CD4-positive, alpha-beta T cell treated with Interleukin-17A for 4 hours (primary cell): ENCODE measurements at places on chromosomes 4 and X.

GRCh38 chr4:85836588-85837438, 361.9 kb downstream of the ARHGAP24 start:
- DNase-seq, result no peak

GRCh38 chrX:9586992-9587392, 122.1 kb downstream of the TBL1X start:
- DNase-seq, result no peak

DNA sequence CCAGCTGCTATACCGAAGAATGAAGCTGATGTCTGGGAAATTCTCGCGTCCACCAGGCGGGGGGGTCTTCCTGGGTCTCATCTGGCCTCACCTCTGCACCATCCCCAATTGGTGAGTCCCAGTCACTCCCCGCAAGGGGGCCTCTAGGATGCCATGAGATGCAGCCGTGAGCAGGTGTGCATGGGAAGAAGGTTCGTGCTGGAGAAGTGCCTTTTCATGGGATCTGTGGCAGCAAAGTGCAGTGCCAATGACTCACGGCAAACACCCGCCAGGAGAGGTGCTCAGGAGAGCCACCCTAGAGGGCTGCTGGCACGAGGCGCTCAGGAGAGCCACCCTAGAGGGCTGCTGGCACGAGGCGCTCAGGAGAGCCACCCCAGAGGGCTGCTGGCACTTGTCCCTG, 55.1 kb downstream of the CPZ start:
- no peak for DNase-seq

DNA sequence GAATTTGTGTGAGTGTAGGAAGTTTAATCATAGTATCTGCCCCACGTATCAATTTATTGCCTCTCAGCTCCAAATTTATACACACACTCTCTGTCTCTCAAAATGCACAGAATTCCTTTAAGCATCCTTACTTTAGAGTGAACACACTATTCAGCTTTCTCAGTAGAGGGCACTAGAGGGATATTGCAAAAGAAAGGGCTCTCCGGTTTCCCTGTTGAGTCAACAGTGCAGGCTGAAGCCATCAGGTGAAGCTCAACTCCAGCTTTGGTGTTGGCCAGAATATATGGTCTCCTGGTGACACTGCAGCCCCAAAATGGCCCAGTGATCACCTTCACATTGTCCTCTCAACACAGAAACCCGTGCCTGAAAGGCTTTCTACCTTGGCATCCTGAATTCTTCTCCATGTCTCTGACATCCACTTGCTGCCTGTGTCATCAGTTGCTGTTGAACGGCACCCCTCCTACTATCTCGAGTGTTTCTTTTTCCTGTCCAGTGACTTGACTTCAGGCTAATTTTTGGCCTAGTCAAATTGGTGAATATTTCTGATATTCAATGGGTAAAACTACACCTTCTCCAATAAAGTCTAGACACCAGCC, 670.5 kb downstream of the GABRG1 start:
- no peak for DNase-seq

- no peak for DNase-seq
These were observed 30.9 kb upstream of the HHIP start for GRCh38 chr4:144614850-144615585.

- peak; percentile 24 for DNase-seq
These were observed 124.7 kb downstream of the CAMK2D start for GRCh38 chr4:113636877-113637276.

- DNase-seq, result no peak
These were observed 83.0 kb upstream of the TACR3 start for GRCh38 chr4:103802766-103803165.

DNA sequence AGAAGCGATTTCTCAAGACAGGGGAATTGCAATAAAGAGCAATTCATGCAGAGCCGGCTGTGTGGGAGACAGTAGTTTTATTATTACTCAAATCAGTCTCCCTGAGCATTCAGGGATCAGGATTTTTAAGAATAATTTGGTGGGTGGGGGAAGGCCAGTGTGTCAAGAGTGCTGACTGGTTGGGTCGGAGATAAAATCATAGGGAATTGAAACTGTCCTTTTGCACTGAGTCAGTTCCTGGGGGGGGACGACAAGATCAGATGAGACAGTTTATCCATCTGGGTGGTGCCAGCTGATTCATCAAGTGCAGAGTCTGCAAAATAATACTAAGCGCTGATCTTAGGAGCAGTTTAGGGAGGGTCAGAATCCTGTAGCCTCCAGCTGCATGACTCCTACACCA, 502.4 kb downstream of the NLGN4X start:
- DNase-seq, result no peak

- DNase-seq, result peak; percentile 85
These were observed 21.8 kb downstream of the HAUS3 start for GRCh38 chr4:2220016-2220630.

DNA sequence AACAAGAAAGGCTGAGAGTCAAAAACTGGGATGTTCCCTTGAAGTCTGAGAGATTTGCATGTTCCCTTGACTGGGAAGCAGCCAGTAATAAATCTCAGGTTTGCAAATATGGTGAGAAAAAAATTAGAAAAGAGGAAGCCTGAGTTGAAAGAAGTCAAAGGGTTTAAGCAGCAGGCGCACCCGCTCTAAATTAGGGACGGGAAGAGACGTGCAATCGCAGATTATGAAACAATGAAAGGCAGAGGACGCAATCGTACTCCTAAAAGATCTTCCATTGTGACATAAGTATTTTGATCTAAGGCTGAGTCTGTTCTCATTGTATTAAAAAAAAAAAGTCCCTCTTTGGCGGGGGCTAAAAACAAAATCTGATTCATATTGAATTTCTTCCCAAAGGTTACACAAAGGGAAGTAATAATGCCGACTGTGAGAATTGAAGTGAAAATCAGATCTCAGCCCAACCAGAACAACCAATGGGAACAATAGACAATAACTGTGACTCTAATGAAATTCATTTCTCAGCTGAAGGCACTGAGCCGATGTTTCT, 28.2 kb downstream of the SAT1 start:
- no peak for DNase-seq

- DNase-seq, result peak; percentile 58
These were observed 37.5 kb downstream of the PGRMC1 start for GRCh38 chrX:119273420-119274192.

- no peak for DNase-seq
These were observed 722.5 kb upstream of the PRKX start for GRCh38 chrX:4435905-4436304.

DNA sequence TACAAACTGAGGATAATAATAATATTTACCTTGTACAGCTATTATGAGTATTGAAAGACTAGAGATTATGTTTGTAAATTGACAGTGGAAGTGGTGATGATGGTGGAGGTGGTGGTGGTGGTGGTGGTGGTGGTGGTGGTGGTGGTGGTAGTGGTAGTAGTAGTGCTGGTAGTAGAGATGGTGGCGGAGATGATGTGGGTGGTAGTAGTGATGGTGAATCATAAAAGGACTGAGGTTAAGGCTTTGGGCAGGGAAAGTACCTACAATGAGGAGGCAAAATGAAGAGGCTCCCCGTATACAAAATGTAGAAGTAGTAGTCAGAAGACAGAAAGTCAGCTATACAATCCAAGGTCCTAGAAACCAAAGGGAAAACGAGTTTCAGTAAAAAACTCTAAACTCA, 214.1 kb downstream of the BCOR start:
- DNase-seq, result peak; percentile 22

GRCh38 chr4:155609455-155610059, 57.1 kb upstream of the GUCY1A1 start:
- no peak for DNase-seq

GRCh38 chrX:112967341-112967740, 126.7 kb upstream of the AMOT start:
- DNase-seq, result no peak

DNA sequence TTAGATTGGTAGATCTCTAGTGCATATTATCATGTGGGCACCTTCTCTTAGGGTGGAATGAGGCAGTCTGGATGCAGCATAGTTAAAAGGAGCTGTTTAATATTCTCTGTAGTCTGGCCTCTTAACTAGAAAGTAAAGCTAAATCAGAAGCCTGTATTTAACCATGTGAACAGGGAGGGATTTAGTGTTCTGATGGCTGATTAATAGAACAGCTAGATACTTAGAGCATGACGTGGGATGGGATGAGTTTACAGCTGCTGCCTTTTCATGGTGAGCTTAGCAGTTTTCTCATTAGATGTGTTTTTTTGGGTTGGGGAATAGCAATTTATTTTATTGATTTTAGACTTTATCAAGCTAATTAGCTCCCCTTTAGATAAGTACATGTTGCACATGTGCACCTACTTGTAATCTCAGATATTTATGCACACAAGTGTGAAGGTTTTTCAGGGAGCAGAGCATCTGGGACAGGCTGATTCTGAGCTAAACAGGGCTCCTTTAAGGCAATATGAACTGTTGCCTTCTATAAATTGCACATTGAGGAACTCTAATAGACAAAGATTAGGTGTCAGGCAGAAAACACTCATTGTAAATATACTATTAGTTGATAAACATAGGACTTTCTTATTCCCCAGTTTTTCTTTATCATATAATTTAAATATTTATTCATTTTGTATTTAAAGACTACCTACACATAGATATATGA, 34.1 kb downstream of the YIPF6 start:
- no peak for DNase-seq

DNA sequence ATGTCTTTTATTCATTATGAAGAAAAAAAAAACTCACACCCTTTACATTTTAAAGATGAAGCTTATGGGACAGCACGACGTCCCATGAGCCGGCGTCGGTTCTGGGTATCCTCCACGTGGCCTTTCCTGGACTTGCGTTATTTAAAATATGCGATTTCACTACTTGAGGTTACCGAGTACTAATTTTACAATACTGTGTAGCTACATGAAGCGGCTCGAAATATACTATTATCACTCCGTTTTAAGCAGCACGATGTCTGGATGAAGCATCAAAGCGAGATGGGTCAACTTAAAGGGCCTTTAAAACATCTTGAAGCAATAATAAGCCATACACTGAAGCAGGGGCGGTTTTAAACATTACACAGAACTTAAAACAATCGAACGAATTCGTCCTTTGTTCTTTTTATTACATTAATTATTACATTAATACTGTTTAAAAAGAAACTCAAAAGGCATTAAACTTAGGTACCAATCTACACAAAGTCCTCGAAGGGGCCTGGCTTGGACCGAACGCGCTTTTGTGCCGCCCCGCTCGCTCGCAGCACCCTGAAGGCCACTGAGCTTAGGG, 1.4 kb upstream of the KLF3 start:
- DNase-seq, result no peak

GRCh38 chrX:20595928-20596575, 329.3 kb upstream of the RPS6KA3 start:
- DNase-seq, result no peak

GRCh38 chr4:118823471-118823870, 12.5 kb downstream of the SEC24D start:
- DNase-seq, result no peak

DNA sequence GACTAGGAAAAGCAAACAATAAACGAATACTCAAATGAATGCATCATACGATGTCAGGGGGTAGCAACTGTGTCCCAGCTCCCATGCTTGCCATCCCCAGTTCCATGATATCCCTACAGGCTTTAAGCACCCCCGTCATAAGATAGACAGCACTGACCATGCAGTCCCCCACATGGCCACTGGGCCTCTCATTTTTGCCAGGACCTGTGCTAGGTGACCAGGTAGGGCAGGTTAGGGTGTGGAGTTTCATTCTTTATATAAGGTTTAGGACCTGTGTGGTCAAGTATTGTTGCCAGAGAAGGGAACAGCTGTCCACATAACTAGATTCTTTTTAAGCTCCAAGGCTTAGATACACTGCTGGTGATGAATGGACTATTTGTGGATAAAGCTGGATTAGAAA, 9.7 kb downstream of the PPEF2 start:
- no peak for DNase-seq

- DNase-seq, result no peak
These were observed 11.7 kb downstream of the MSN start for GRCh38 chrX:65679071-65679540.

DNA sequence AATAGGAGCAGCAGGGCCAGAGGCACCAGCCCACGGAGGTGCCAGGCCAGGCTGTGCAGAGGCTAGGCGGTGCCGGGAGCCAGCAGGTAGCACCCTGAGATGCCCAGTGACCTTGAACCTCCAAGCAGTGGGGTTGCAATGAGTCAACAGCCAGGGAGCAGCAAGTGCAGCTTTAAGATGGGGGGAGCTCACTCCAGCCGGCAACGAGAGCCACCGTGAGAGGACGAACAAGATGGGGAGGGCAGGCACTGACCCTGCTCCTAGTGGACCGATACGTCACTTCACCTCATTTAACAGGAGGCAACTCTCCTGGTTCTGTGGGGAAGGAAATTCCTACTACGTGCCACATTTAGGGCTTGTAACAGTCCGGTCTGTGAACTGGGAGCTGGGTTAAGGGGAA, 4.8 kb downstream of the LETM1 start:
- DNase-seq, result no peak
